Cerebellum (tissue), 4 donors: ENCODE measurements at places on chromosomes 11 and 22. TPM values are rescaled to one million over a fixed set of nuclear protein-coding genes. Genes with fewer than 3 reads are reported as not detected.

OR52E8 gene
- total RNA-seq, result not detected

ZNF280A gene
- not detected for total RNA-seq

MS4A7 gene
- 3.5 TPM for total RNA-seq

GALNT18 gene
- 21.7 TPM for total RNA-seq

MRGPRX4 gene
- total RNA-seq, result not detected

RASD2 gene
- 1.5 TPM for total RNA-seq

ROM1 gene
- 0.64 TPM for total RNA-seq

EMSY gene
- 57.3 TPM for total RNA-seq

BEST1 gene
- 1.9 TPM for total RNA-seq

GAB4 gene
- total RNA-seq, result not detected

OR5D16 gene
- not detected for total RNA-seq

UBASH3B gene
- 57.3 TPM for total RNA-seq

MCHR1 gene
- total RNA-seq, result 5.7 TPM
